Effector memory CD4-positive, alpha-beta T cell (primary cell): ENCODE measurements at places on chromosomes 13 and 19.
A peak's percentile ranks its signal among the peaks of the same experiment; 100 is the strongest.

DNA sequence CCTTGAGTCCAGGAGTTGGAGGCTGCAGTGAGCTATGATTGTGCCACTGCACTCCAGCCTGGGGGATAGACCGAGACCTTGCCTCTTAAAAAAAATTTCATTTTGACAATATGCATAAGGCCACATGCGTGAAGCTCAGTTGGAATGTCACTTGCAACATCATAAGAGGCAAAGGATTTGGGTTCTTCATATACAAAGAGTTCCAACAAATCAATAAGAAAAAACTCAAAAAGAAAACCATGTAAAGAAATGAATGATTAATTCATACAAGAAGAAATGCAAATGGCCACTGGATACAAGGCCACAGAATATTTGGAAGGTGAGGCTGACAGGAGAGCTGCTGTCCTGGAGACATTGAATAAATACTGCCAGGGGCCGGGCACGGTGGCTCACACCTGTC is 9.6 kb upstream of the TCF3 start:
- H3K36me3 ChIP-seq = no peaks in the 10 kb centered on the region
- H3K27ac ChIP-seq = no peak overlapping the region
- no peak overlapping the region for H3K4me3 ChIP-seq
- no peaks in the 10 kb centered on the region for H3K4me1 ChIP-seq

GRCh38 chr13:36069881-36070366 is 61.3 kb downstream of the DCLK1 start:
- DNase-seq = no peak
- no peak overlapping the region for H3K4me3 ChIP-seq
- H3K4me1 ChIP-seq = no peaks in the 10 kb centered on the region
- H3K36me3 ChIP-seq = no peaks in the 10 kb centered on the region
- no peaks in the 10 kb centered on the region for H3K27me3 ChIP-seq

DNA sequence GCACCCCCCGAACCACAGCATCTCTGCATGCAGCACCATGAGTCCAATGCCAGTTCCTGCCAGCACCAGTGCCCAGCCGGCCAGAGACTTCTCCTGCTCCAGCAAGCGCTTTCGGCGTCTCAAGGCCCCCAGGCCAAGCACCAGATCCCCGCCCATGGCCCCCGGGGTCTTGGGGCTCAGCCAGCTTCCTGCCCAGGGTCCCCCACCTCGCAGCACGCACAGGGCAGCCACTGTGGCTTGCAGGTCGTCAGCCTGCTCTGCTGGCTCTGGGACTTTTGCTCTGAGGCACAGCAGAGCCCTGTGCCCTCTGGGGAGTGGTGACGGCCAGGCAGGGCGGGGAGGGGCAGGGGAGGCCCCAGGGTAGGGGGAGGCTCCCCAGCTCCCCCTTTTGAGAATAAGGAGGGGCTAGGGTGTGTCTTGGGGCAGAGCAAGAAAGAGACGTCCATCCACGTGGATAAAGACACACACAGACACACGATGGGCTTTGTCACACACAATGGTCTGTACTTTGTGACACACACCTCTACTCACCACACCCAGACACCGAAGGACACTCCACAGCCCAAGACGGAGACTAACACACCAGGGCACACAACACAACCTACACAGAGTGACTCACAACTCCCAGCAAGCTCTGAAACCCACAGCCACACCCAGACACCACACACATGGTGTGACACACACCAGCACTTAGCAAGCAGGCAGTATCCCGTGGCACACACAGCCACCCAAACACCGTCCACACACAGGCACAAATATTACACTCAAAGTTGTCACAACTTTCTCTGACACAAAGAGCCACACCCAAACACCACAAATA is at the start of gene KCNN4:
Gene KCNN4 (minus strand): TSS at position 268 of the 820 bp plus-strand sequence. CDS start 112 bp downstream, at position 156.
- peak; percentile 34 for DNase-seq
- H3K4me1 ChIP-seq = peaks cover 72% of the 10 kb centered on the region
- peak within 1 kb of the TSS; percentile 51 for H3K4me3 ChIP-seq
- peak within 1 kb of the TSS; percentile 72 for H3K27ac ChIP-seq
- no peaks in the 10 kb centered on the region for H3K36me3 ChIP-seq

GRCh38 chr19:33960566-33960965 is 163.9 kb downstream of the KCTD15 start:
- peaks cover 3% of the 10 kb centered on the region for H3K27me3 ChIP-seq
- H3K36me3 ChIP-seq = no peaks in the 10 kb centered on the region
- H3K27ac ChIP-seq = no peak overlapping the region
- no peaks in the 10 kb centered on the region for H3K4me1 ChIP-seq
- no peak overlapping the region for H3K4me3 ChIP-seq
- DNase-seq = no peak

GRCh38 chr19:1284979-1285736 is 515 bp upstream of the EFNA2 start:
- H3K4me3 ChIP-seq = no peak overlapping the region
- no peak overlapping the region for H3K27ac ChIP-seq
- peaks cover 44% of the 10 kb centered on the region for H3K27me3 ChIP-seq
- H3K36me3 ChIP-seq = no peaks in the 10 kb centered on the region
- H3K4me1 ChIP-seq = no peaks in the 10 kb centered on the region
- DNase-seq = no peak

GRCh38 chr13:72316716-72317115 is 410.7 kb downstream of the MZT1 start:
- no peaks in the 10 kb centered on the region for H3K36me3 ChIP-seq
- no peak overlapping the region for H3K4me3 ChIP-seq
- no peak for DNase-seq
- no peaks in the 10 kb centered on the region for H3K27me3 ChIP-seq
- no peaks in the 10 kb centered on the region for H3K4me1 ChIP-seq

GRCh38 chr19:7006135-7006704 is 15.0 kb downstream of the MBD3L2B start:
- DNase-seq = no peak
- H3K4me1 ChIP-seq = peaks cover 19% of the 10 kb centered on the region
- H3K36me3 ChIP-seq = no peaks in the 10 kb centered on the region
- no peak overlapping the region for H3K4me3 ChIP-seq
- no peaks in the 10 kb centered on the region for H3K27me3 ChIP-seq
- H3K27ac ChIP-seq = no peak overlapping the region

DNA sequence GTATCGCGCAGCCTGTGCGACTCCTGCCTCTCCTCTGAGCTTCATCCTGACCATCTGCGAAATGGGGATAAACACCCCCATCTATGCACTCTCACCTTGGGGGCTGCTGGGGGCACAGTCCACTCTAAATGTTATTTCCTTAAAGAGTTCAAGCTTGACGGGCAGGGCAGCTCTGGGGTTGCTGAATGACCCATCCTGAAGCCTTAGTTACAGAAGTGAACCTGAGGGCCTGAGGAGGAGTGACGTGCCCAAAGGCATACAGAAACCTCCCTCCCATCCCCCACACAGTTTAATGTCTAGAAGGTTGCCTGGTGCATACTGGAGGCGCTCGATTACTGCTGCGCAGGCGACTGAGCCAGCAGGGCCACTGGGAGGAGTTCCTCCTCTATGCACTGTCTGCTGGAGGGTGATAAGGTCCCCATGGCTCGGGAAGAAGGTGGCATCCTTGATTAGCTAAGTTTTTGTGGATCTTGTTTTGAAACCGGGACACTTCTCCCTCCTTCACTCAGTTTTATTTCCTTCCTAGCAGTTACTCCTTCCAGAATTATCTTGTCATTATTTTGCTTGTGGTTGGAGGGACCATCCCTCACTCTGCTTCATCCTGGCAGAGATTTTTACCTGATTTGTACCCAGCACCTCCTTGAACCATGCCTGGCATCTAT is 572 bp upstream of the FKBP8 start:
- DNase-seq = peak; percentile 69
- H3K36me3 ChIP-seq = peaks cover 18% of the 10 kb centered on the region
- peaks cover 11% of the 10 kb centered on the region for H3K4me1 ChIP-seq
- no peaks in the 10 kb centered on the region for H3K27me3 ChIP-seq

DNA sequence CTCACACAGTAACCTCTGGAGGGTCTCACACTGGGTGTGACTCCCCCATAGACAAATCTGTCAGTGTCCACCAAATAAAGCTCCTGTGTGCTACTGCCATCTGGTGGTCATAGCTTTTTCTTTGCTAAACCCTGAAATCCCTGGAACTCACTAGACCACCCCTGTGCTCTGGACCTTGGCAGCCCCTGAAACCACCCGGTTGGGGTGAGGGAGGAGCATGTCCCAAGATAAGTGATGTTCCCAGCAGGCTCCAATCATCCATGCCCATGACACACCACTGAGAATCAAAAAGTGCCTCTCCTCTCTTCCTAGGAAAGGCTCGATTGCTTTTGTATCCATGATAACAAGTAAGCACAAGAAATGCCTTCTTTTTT is 6.5 kb upstream of the HSD17B14 start:
- no peaks in the 10 kb centered on the region for H3K36me3 ChIP-seq
- H3K4me3 ChIP-seq = no peak overlapping the region
- no peaks in the 10 kb centered on the region for H3K4me1 ChIP-seq
- no peaks in the 10 kb centered on the region for H3K27me3 ChIP-seq
- H3K27ac ChIP-seq = no peak overlapping the region
- DNase-seq = peak; percentile 11

GRCh38 chr13:62613819-62614218 is 1198.2 kb upstream of the PCDH20 start:
- no peaks in the 10 kb centered on the region for H3K36me3 ChIP-seq
- H3K27ac ChIP-seq = no peak overlapping the region
- no peak for DNase-seq
- no peaks in the 10 kb centered on the region for H3K4me1 ChIP-seq
- H3K27me3 ChIP-seq = no peaks in the 10 kb centered on the region

DNA sequence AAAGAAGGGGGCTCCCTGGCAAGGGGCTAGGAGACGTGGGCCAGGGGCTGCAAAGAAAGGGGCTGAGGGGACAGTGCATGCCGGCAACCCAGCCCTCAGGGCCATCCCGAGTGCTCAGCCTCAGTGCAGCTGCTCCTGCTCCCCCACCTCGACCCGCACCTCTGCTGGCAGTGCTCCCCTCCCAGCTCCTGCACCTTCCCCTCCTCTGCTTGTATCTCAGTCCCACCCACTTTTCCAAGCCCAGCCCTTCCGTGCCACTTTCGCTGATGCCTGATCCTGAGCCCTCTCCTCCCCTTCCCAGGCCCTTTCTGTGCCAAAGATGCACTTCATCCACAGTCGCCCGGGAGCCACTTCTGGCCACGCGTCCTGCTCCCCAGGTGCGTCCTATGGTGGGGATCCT is 69.9 kb upstream of the KCTD15 start:
- H3K4me1 ChIP-seq = no peaks in the 10 kb centered on the region
- H3K27me3 ChIP-seq = no peaks in the 10 kb centered on the region
- no peak overlapping the region for H3K27ac ChIP-seq

DNA sequence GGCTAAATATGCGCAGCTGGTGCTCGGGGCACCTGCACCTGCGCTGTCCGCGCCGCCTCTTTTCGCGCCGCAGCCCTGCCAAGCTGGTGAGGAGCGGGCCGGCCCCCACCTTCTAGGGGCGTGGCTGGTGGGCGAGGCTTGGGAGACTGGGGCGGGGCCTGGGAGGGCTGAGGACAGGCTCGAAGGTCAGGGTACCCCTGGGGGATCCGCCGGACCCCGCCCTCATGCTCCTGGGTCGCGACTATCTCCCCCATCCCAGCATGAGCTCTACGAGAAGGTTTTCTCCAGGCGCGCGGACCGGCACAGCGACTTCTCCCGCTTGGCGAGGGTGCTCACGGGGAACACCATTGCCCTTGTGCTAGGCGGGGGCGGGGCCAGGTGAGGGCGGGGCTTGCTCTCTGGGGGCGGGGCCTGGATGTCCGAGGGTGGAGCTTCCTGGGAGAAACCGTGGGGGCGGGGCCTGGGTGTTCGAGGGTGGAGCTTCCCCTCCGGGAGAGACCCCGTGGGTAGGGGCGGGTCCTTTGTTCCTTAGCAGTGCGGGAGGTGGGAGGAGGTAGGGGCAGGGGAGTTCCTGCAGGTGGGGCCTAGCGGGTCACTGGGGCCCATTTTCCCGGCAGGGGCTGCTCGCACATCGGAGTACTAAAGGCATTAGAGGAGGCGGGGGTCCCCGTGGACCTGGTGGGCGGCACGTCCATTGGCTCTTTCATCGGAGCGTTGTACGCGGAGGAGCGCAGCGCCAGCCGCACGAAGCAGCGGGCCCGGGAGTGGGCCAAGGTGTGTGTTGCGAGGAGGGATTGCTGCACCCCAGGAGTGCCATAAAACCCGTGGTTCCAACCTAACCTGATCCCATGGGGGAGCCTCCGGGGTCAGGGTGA is 19.7 kb downstream of the PNPLA6 start:
- peaks cover 55% of the 10 kb centered on the region for H3K36me3 ChIP-seq
- H3K4me3 ChIP-seq = no peak overlapping the region
- H3K27ac ChIP-seq = no peak overlapping the region
- no peaks in the 10 kb centered on the region for H3K27me3 ChIP-seq
- H3K4me1 ChIP-seq = no peaks in the 10 kb centered on the region

- no peaks in the 10 kb centered on the region for H3K36me3 ChIP-seq
- H3K4me3 ChIP-seq = no peak overlapping the region
- H3K4me1 ChIP-seq = no peaks in the 10 kb centered on the region
- no peak for DNase-seq
- no peak overlapping the region for H3K27ac ChIP-seq
- no peaks in the 10 kb centered on the region for H3K27me3 ChIP-seq
Observed at GRCh38 chr13:95298971-95299621, 2.2 kb downstream of the ABCC4 start.

- no peak overlapping the region for H3K4me3 ChIP-seq
- H3K27me3 ChIP-seq = no peaks in the 10 kb centered on the region
- H3K36me3 ChIP-seq = no peaks in the 10 kb centered on the region
- no peak overlapping the region for H3K27ac ChIP-seq
Observed at GRCh38 chr13:43319617-43320444, 296.4 kb downstream of the DNAJC15 start.

DNA sequence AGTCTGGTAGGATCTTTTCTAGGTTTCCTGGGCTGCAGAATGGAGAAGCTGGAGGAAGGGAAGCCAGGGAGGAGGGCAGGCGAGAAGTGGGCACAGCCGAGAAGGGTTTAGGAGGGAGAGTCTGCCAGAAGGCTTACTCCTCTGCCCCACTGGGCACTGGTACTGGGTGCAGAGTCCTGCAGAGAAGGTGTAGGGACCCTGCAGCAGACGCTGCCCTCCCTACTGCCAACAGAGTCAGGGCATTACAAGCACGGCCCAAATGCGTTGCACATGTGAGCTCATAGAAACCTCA is 726 bp upstream of the PEPD start:
- H3K27ac ChIP-seq = no peak overlapping the region
- peak overlapping the region; percentile 83 for H3K4me3 ChIP-seq
- H3K36me3 ChIP-seq = no peaks in the 10 kb centered on the region
- DNase-seq = no peak
- H3K4me1 ChIP-seq = peaks cover 12% of the 10 kb centered on the region

- H3K4me3 ChIP-seq = no peak overlapping the region
- H3K27me3 ChIP-seq = no peaks in the 10 kb centered on the region
- no peak overlapping the region for H3K27ac ChIP-seq
- H3K4me1 ChIP-seq = no peaks in the 10 kb centered on the region
- no peaks in the 10 kb centered on the region for H3K36me3 ChIP-seq
Observed at GRCh38 chr13:76023652-76024051, 387.5 kb downstream of the LMO7 start.

GRCh38 chr19:32630338-32630737 is 44.6 kb downstream of the ANKRD27 start:
- H3K36me3 ChIP-seq = peaks cover 42% of the 10 kb centered on the region
- DNase-seq = no peak
- no peaks in the 10 kb centered on the region for H3K4me1 ChIP-seq
- no peak overlapping the region for H3K4me3 ChIP-seq
- no peaks in the 10 kb centered on the region for H3K27me3 ChIP-seq

GRCh38 chr13:93298713-93299112 is 72.1 kb downstream of the GPC6 start:
- no peaks in the 10 kb centered on the region for H3K4me1 ChIP-seq
- no peaks in the 10 kb centered on the region for H3K27me3 ChIP-seq
- H3K27ac ChIP-seq = no peak overlapping the region
- no peaks in the 10 kb centered on the region for H3K36me3 ChIP-seq
- DNase-seq = no peak
- H3K4me3 ChIP-seq = no peak overlapping the region

GRCh38 chr13:58806401-58806800 is 1174.9 kb downstream of the PCDH17 start:
- no peaks in the 10 kb centered on the region for H3K36me3 ChIP-seq
- H3K4me1 ChIP-seq = no peaks in the 10 kb centered on the region
- H3K27ac ChIP-seq = no peak overlapping the region
